ENCODE measurements at places on chromosomes 7 and 10.

DNA sequence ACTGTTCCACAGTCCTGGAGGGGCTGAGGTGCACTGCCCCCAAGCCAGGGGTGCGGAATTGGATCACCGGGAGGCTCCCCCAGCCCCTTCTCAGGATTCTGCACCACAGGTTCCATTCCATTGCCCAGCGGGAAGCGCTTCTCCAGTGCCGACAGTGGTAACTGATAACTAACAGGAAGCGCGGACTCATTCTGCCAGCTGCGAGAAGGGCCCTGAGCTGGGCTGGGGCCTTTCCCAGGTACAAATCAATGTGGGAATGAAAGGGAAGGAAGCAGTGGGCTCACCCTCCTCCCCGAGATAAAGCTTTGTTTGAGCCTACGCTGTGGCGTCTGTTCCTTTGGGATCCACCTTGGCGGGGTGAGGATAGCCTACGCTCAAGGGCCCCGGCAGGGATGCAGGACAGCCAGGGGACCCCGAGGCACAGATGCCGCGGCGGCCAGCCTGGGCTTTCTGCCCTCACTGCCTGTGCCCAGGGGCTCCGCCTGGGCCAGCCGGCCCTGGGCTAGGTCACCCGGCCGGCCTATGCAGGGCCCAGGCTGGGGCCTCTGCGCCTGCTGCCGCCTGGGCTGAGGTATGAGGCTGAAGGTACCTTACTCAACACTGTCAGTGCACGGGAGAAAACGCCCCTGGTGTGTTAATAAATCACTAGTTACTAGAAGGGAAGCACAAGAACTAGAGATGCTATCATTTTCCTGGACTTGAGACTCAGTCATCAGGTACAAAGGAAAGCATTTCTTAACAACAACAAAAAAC is 39.4 kb downstream of the EN2 start:
- DNase-seq: no peak

DNA sequence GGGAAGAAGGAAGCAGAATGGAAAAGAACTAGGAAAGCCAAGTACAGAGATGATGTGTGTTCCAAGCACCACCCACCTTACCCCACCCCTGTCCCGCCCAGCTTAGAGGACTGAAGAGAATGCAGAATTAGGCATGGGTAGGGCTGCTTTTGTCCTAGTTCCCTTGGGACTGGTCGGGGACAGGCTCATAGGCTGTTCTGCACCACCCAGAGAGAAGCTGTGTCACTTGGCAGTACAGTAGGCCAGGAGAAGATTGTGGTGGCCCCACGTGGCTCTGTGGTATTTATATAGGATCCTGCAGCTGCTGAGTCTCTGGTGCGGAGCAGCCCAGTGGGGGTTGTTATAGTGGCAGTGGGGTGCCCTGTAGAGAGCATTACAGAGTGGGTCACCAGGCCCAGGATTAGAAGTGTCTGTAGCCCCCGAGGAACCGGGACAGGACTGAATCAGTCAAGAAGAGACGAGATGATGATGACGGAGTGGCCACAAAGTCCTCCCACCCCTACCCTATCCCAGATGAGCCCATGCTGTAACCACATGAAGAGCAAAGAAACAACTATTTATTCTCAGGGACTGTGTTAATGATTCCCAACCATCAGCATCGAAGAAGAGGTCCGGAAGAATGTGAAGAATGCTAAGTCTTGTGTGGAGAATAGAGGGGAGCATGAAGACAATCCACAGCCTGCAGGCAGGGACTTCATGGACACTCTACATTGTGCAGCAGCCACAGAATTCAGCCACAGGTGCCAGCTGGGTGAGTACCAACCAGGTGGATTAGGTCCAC is 88.9 kb downstream of the C1GALT1 start:
- DNase-seq: no peak

DNA sequence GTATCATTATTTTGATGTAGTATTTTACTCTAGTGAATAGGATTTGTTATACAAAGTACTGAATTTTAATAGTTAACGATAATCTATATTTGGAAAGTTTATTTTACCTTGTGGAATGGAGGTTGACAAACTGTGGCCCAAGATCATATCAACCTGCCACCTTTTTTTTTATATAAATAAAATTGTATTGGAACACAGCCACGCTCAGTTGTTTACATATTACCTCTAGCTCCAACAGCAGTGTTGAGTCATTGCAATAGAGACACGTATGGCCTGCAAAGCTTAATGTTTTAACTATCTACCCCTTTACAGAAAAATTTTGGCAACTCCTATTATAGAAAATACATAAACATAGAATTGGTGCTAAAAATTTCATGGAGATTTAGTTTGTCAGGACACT is 239.3 kb downstream of the THSD7A start:
- DNase-seq: no peak

DNA sequence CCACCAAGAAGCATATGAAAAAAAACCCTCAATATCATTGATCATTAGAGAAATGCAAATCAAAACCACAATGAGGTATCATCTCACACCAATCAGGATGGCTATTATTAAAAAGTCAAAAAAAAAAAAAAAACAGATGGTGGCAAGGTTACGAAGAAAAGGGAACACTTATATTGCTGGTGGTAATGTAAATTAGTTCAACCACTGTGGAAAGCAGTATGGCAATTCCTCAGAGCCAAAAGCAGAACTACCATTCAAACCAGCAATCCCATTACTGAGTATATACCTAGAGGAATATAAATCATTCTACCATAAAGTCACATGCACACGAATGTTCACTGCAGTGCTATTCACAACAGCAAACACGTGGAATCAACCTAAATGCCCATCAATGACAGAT is 46.0 kb downstream of the CNOT4 start:
- no peak for DNase-seq

DNA sequence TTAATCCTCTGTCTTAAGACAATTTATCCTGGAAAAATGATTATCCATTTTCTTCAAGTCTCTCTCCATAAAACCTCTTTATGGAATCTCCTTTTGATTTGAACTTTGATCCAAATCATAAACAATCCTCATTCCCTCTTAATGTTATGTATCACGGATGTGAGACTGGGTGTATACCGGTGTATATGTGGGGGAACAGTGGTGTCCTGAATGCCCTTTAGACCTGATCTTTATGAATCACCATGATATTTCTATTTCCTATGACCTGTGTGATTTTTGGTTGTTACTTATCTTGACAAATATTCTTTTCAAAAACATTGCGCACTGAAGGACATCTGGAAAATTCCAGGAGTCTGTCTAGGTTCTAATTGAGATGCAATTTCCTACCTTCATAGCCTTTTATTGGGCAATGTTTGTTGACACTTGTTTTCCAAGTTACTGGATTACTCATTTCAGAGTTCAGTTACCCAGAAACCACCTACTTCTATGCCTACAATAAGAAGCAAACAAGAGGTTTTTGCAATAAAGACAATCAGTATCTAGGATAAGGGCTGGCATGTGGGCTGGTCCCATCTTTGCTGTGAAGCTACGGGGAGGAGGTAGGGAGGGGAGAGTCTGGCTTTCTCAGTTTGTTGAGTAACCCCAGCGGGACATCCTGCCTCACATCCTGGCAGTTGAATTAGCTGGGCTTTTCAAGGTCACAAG is 190.4 kb downstream of the CTTNBP2 start:
- no peak for DNase-seq

GRCh38 chr7:47298636-47299035 is 283.3 kb downstream of the TNS3 start:
- DNase-seq: no peak

GRCh38 chr10:3169673-3170072 is 2.9 kb downstream of the PITRM1 start:
- no peak for DNase-seq

DNA sequence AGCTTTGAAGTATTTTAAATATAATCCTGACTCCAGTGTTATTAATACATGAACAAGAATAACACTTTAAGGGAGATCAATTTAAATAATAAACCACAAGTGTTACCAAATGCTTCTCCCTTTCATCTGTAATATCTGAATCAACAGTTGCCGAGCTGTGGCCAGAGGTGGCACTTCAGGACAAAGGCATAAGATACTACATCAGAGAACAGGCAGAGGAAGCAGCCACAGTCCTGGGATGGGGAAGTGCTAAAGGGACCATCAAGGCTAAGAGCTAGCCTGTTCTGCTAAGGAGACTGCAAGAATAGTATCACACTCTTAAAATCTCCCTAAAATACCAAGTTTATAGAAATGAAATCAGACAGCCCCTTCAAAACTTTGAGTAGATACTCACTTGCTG is 378.2 kb upstream of the PRKCQ start:
- no peak for DNase-seq

- no peak for DNase-seq
Measured at GRCh38 chr10:61662794-61663259, at the start of gene CABCOCO1. CABCOCO1 (plus strand) TSS chr10:61662929; CDS start chr10:61662973, 44 bp downstream.

- no peak for DNase-seq
Measured at GRCh38 chr10:118968060-118968459, 61.5 kb upstream of the NANOS1 start.

GRCh38 chr7:17598846-17599245 is 300.4 kb downstream of the AHR start:
- no peak for DNase-seq

GRCh38 chr10:114400091-114400490 is 4.2 kb downstream of the AFAP1L2 start:
- DNase-seq: no peak

Data from cortex of kidney (tissue), 1 donor.